GM12878 (cell line): ENCODE measurements at places on chromosomes 11 and 22. TPM values are rescaled to one million over a fixed set of nuclear protein-coding genes. Genes with fewer than 3 reads are reported as not detected.

DNA sequence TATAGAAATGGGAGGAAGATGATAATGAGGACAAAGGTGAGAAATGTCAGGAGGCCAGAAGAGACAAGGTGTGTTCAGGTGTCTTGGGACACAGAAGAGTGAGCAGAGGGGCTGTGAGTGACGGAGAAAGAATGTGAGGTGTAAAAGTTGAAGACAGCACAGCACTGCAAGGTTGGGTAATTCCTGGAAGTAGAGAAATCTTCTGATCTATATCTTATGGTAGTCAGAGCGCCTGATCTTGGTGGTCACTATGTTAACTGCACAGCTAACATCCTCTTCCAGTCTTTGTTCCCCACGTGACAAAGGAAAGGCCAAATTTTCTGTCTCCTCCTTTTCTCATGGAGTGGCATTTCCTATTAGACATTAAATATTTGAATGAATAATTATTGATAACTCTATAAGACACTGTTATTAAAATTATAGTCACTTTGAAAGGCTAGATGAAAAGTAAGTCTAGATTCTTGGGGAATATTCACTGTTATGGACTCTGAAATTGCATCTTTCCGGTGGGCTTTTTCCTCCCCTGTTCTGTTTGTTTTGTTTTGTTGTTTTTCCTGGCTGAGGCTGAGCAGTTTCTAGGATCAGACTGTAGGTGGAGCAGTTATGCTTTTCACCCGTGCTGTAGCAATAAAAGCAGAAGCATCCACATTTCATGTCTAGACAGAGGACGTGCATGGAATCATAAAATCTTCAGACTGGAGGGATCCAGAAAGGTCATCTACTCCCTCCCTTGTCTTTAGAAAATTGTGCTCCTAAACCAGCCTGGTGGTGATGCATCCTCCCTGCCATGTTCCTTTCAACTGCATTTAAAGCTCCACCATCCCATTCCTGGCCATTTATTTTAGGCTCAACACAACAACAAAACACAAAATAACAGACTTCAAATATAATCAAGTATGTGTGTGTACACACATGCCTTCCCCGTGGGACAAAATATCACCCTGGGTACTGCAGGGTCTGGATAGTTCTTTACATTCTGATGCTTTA lies 26.6 kb downstream of the SC5D start:
- no peak for DNase-seq

Gene MYBPC3
- 0.08 and 0.10 TPM in 2 replicates for polyA plus RNA-seq

GRCh38 chr11:125679397-125679796 lies 1.2 kb downstream of the ACRV1 start:
- no peak for DNase-seq

Gene MPEG1
- polyA plus RNA-seq = 1.2 and 2.5 TPM in 2 replicates

DNA sequence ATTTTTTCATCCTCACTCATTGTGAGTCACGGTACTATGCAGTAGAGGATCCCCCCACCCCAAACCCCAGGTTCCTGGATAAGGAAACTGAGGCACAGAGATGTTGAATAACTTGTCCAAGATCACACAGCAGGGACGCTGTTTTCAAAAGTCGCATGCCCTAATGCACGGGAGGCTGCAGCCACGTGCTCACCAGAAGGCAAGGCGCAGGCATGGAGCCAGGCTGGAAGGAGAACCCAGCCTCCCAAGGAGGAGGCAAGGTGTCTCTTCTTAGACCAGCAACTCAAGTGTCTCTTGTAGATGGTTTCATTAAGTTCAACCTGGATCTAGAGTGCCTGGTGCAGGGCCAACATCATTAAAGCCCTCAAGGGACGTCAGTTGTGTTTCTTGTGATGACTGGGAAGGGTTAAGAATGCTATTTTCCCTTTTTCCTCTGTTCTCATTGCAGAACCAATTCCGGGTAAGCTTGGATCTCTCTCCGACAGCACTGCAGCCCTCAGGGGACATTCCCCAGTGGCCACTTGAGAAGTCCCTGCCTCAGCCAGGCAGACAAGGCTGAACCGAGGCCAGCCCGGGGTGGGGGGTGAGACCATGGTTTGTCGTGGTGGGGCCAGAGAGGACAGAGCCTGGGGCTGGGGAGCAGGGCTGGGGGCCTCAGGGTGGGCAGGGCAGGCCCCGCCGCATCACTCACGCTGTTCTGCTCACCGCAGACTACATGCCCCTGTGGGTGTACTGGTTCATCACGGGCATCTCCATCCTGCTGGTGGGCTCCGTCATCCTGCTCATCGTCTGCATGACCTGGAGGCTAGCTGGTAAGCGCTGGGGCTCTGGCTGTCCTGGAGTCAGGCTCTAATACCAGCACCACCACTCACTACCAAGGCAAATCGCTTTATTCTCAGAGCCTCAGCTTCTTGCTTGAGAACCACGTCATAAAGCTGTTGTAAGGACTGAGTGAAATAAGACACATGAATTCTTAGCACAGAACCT lies 15.7 kb downstream of the TMEM121B start:
- DNase-seq = no peak

Gene MOGAT2
- 0.15 and 0.25 TPM in 2 replicates for polyA plus RNA-seq
